Right lung (tissue), 10 donors: ENCODE measurements at places on chromosomes 4 and X. TPM values are rescaled to one million over a fixed set of nuclear protein-coding genes. Genes with fewer than 3 reads are reported as not detected.

DNA sequence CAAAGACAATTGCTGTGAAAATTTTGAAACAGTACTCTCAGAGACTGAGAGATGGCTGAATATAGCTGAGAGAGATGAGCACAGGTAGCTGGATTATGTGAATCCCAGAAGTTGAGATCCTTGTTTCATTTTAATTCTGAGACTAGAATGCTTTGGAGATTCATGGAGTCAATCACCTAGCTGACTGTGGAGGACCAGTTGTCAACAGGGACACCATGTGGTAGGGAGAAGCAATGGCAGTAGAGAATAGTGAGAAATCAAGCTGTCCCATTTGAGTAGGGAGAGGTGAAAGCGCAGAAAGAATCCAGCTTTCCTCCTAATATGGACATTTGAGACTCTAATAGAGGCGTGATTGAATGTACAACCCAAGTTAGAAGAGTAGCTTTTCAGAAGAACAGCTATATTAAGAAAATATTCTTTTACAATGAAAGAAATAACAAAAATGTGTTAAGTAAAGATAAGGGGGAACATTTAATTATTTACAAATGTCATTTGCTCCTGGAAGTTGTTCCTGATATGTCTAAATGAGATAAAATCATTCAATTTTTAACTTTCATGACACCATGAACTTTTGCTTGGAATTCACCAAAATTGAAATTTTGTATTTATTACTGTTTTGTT is 30.3 kb upstream of the GLRB start:
- DNase-seq, result no peak

The BEX2 gene
- 23.3 TPM for polyA plus RNA-seq

- DNase-seq, result no peak
Observed at GRCh38 chrX:40406330-40406859, 174.4 kb upstream of the ATP6AP2 start.

The CLDN22 gene
- polyA plus RNA-seq, result 0.35 TPM

DNA sequence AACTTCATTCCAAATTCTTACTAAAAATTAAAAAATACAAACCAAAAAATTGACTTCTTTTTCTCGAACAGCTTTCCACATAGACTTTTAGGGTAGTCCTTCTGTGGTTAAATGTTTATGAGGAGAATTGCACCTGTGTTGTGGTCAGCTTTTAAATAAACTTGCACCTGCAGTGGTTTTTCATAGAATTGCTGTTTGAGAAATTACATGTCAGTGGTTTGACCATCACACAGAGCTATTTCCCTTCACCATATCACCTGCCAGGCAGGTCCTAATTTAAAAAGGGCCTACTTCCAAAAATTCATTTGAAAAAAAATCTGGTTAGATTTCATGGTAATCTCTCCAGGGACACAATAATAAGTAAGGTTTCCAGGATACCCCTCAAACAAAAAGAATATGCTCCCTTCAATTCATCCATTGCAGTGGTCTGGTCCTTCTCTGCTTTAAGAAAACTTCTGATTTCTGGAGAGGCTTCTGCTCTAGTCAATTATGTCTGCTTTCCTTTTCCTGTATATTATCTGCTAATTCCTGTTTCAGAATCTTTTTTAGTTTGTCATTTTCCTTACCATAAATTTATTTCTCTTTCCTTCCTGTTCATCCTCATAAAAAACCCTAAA is 9.8 kb upstream of the UTP3 start:
- no peak for DNase-seq
